ENCODE measurements at places on chromosomes 1 and 21. TPM values are rescaled to one million over a fixed set of nuclear protein-coding genes. Genes with fewer than 3 reads are reported as not detected.

SPATA46 gene
- not detected for total RNA-seq

GJA5 gene
- total RNA-seq: 0.94 TPM

SKI gene
- total RNA-seq: 32.2 TPM

HTR6 gene
- total RNA-seq: 0.31 TPM

SPRR1B gene
- total RNA-seq: not detected

AIM2 gene
- total RNA-seq: 19.7 TPM

Measured in parietal lobe (tissue), 2 donors.